ENCODE measurements at places on chromosomes 12 and 14.

- DNase-seq: no peak
Measured at GRCh38 chr12:1915082-1915968, 3.1 kb downstream of the CACNA2D4 start.

DNA sequence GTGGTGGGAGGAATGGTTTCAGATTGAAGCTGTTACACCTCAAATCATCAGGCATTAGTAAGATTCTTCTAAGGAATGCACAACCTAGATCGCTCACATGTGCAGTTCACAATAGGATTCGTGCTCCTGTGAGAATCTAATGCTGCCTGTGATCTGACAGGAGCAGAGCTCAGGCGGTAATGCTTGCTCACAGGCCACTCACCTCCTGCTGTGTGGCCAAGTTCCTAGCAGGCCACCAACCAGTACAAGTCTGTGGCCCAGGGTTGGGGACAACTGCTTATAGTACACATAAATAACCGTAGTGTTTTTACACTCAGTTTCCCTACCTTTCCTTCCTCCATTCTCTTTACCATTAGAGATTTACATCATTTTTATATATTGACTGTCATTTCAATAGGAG lies 121.4 kb downstream of the SLCO1B3 start:
- no peak for DNase-seq

DNA sequence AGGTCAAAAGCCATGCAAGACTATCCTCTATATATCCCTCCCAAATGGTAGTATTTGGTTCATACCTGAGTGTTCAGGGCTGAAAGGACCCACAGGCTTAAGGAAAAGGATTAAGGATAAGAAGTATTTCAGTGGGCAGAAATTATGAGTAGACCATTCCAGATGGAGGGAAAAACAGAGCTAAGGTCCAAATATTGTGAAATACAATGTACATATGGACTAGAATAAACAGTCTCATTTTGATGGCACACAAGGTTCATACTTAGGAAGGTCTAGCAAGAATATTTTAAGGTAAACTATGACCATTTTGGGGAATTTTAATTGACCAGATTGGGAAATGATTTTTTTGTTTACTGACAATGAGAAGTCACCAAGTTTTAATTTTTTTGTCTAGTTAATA lies 124.6 kb downstream of the PRKD1 start:
- no peak for DNase-seq

GRCh38 chr14:75418850-75419768 lies 8.7 kb upstream of the JDP2 start:
- DNase-seq: no peak

GRCh38 chr12:11752403-11753149 lies 103.1 kb downstream of the ETV6 start:
- no peak for DNase-seq

- DNase-seq: no peak
Measured at GRCh38 chr14:19920021-19920657, at the start of gene OR4K5. TSS of gene OR4K5 (plus strand) at chr14:19920607. CDS start at chr14:19920607, 0 bp downstream.

- DNase-seq: peak; percentile 62
Measured at GRCh38 chr12:109393437-109394345, 46.0 kb downstream of the MYO1H start.

DNA sequence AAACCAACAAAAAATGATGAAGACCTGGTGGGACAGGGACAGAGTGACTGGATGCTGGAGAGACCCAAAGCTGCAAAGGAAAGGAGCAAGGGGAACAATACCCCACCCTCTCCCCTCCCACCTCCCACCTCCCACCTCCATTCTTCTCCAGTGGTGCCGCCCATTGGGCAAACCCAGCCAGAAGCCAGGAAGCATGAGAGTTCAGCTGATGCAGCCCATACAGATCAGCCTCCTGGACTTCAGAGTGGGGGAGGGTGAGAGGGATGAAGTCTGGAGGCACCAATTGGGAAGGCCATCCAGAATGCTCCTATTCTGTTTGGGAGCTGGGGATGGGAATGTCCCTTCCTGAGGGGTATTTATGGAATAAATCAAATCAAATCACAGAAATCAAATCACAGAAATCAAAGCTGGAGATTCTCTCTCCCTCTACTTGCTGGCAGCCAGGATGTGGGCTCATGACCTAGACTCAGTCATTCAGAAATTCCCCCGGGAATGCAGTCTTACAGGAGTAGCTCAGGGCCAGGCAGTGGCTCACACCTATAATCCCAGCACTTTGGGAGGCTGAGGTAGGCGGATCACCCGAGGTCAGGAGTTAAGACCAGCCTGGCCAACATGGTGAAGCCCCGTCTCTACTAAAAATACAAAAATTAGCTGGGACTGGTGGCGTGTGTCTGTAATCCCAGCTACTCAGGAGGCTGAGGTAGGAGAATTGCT lies 31.1 kb downstream of the IRF2BPL start:
- peak; percentile 86 for DNase-seq

Data from kidney tubule cell (primary cell).